Lung (tissue), 17 donors: ENCODE measurements at places on chromosomes 12 and 14. TPM values are rescaled to one million over a fixed set of nuclear protein-coding genes. Genes with fewer than 3 reads are reported as not detected.

HOXC6 gene
- polyA plus RNA-seq, result 0.24 TPM

CIT gene
- polyA plus RNA-seq, result 7.7 TPM

C14orf132 gene
- 9.8 TPM for polyA plus RNA-seq

HOXC10 gene
- not detected for polyA plus RNA-seq

- H3K4me3 ChIP-seq, result no peak overlapping the region
- DNase-seq, result peak; percentile 90
- no peaks in the 10 kb centered on the region for H3K4me1 ChIP-seq
- H3K27me3 ChIP-seq, result no peaks in the 10 kb centered on the region
Measured at GRCh38 chr14:68862954-68863594, 70.2 kb upstream of the ZFP36L1 start.

DNA sequence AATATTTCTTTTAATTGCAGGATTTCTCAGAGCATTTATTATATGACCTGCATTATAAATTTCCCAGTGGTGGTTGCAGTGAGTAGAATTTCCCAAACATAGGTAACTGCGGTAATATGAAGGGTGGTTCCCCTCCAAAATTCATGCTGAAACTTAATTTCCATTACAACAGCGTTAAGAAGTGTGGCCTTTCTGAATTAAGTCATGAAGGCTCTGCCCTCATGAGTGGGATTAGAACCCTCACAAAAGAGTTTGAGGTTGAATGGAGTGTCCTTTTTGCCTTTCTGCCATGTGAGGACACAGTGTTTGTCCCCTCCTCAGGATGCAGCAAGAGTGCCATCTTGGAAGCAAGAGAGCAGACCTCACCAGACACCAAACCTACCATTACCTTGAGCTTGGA lies 233.6 kb downstream of the KTN1 start:
- H3K27ac ChIP-seq, result no peak overlapping the region
- no peak overlapping the region for H3K4me3 ChIP-seq
- H3K4me1 ChIP-seq, result peaks cover 1% of the 10 kb centered on the region

GRCh38 chr12:106942775-106943174 lies 12.9 kb upstream of the TMEM263 start:
- no peaks in the 10 kb centered on the region for H3K4me1 ChIP-seq
- no peaks in the 10 kb centered on the region for H3K27me3 ChIP-seq
- no peaks in the 10 kb centered on the region for H3K36me3 ChIP-seq
- no peak for DNase-seq

INHBC gene
- polyA plus RNA-seq, result 0.02 TPM

DNA sequence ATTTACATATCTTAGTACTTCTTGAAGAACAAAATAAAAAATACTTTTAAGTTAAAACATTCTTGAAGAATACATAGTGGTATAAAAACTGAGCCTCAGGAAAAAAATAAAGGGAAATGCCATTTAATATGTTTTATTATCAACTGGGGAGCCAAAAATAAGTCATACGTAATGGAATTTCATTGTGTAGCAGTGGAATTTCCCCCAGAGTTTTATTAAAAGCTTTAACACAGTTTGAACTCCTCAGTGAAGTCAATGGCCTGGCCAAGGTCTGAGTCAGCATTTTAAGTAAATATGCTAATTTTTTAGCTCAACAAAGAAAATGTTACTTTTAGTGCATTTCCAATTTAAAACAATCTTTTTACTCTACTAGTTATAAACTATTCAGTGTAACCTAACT lies 350.1 kb upstream of the ATP2B1 start:
- peak; percentile 73 for DNase-seq
- no peak overlapping the region for H3K27ac ChIP-seq
- no peaks in the 10 kb centered on the region for H3K27me3 ChIP-seq
- no peaks in the 10 kb centered on the region for H3K4me1 ChIP-seq
- no peak overlapping the region for H3K4me3 ChIP-seq
- no peaks in the 10 kb centered on the region for H3K36me3 ChIP-seq

CLEC12A gene
- polyA plus RNA-seq, result 21.9 TPM

NRIP2 gene
- 0.57 TPM for polyA plus RNA-seq

DNA sequence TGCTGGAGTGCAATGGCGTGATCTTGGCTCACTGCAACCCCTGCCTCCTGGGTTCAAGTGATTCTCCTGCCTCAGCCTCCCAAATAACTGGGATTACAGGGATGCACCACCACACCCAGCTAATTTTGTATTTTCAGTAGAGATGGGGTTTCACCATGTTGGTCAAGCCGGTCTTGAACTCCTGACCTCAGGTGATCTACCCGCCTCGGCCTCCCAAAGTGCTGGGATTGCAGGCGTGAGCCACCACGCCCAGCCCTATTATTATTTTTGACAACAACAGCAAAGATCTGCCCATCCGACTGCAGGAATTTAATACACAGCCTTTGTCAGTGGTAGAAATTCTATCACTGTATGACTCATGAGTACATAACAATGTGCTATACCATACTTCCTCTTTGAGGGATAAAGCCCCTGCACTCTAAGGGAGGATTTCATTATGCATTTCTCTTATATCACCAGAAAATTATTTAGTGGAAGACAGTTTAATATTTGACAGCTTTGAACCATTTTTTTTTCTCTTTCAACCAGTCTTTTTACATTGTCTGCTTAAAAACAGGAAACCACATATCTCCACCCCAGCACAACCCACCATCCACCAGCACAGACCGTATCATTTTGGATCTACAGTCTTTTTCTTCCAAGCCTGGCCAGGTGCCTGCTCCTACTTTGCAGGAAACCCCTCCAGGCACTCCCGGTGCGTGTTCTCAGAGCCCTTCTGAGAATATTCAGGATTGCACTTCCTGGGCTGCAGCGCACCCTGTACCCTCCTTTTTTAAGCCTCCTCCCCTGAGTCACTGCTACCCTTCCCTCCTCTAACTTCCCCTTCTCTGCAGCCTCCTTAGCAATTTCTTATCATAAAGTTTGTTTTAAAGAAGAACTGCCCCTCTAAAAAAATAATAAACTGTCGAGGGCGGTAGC lies 594 bp downstream of the ARHGDIB start:
- peak overlapping the region; percentile 64 for H3K27ac ChIP-seq
- H3K4me3 ChIP-seq, result peak overlapping the region; percentile 17
- DNase-seq, result no peak
- H3K4me1 ChIP-seq, result peaks cover 6% of the 10 kb centered on the region
- no peaks in the 10 kb centered on the region for H3K27me3 ChIP-seq

- no peak overlapping the region for H3K4me3 ChIP-seq
- no peaks in the 10 kb centered on the region for H3K27me3 ChIP-seq
- H3K27ac ChIP-seq, result no peak overlapping the region
- H3K36me3 ChIP-seq, result peaks cover 17% of the 10 kb centered on the region
Measured at GRCh38 chr14:81187832-81188522, 32.8 kb downstream of the GTF2A1 start.

GRCh38 chr12:120257041-120257821 lies 8.3 kb downstream of the PXN start:
- H3K27me3 ChIP-seq, result no peaks in the 10 kb centered on the region
- H3K4me3 ChIP-seq, result no peak overlapping the region
- DNase-seq, result peak; percentile 96
- no peaks in the 10 kb centered on the region for H3K36me3 ChIP-seq

GPR84 gene
- polyA plus RNA-seq, result 0.73 TPM

ARMH4 gene
- 0.47 TPM for polyA plus RNA-seq

GRCh38 chr14:38838049-38838978 lies 264.7 kb downstream of the SEC23A start:
- no peaks in the 10 kb centered on the region for H3K36me3 ChIP-seq
- no peaks in the 10 kb centered on the region for H3K4me1 ChIP-seq
- no peak overlapping the region for H3K4me3 ChIP-seq
- H3K27me3 ChIP-seq, result no peaks in the 10 kb centered on the region
- DNase-seq, result no peak

DNA sequence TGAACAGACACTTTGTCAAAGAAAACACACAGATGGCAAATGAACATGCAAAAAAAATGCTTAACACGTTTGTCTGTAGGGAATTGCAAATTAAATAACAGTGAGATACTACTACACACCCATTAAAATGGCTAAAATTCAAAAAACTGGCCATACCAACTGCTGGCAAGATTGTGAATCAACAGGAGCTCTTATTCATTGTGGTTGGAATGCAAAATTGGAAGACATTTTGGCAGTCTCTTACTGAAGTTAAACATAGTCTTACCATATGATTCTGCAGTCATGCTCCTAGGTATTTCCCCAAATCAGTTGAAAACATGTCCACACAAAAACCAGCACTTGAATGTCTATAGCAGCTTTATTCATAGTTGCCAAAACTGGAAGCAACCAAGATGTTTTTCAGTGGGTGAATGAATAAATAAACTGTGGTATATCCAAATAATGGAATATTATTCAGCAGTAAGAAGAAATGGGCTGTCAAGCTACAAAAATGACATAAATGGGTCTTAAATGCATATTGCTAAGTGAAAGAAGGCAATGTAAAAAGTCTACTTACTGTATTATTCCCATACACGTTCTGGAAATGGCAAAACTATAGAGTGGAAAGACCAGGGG lies 91.4 kb downstream of the PLEKHA5 start:
- no peaks in the 10 kb centered on the region for H3K36me3 ChIP-seq
- H3K27me3 ChIP-seq, result no peaks in the 10 kb centered on the region
- no peak overlapping the region for H3K4me3 ChIP-seq
- no peak overlapping the region for H3K27ac ChIP-seq
- DNase-seq, result no peak

DNA sequence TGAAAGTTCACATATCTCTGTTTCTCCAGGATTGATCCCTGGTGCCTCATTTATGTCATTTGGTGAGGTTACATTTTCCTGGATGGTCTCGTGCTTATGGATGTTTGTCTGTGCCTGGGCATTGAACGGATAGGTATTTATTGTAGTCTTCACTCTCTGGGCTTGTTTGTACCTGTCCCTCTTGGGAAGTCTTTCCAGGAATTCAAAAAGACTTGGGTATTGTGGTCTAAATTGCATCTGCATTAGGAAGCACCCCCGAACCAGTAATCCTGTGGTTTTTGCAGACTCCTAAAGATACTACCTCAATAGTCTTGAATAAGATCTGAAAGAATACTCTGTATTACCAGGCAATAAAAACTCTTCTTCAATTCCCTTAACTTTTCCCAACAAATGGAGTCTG lies 720.8 kb downstream of the SLC6A15 start:
- no peaks in the 10 kb centered on the region for H3K27me3 ChIP-seq
- no peak overlapping the region for H3K27ac ChIP-seq
- H3K4me1 ChIP-seq, result no peaks in the 10 kb centered on the region
- DNase-seq, result no peak

SYNDIG1L gene
- 1.2 TPM for polyA plus RNA-seq

DLGAP5 gene
- 0.37 TPM for polyA plus RNA-seq

DNA sequence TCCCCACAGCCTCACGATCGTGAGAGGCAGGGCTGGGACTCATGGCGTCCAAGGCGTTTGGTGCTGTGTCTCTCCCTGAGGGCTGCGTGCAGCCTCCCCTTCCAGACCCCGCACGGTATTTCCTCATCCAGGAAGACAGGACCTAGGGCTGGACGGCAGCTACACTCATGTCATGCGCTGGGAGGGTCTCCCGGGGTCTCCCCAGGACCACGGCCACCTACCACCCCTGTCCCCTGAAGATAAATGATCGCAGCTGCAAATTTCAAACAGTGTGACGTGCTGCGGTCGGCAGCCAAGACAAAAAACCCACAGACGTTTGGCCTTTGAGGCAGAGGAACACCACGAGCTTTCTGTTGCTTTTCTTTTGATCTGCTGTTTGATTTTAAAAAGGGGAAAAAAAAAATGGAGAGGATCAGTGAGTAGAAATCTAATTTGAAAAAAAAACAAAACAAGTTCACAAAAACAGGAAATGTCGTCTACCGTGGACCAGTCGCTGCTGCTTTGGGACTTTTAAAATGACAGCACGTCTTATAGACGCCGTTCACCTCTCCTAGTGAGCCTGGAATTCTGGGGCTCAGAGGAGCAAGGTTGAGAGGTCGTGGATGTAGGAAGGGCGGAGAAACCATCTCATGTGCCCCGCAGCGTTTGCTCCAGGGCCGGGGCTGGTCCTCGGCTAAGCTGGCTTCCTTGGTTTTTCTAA lies 237.6 kb downstream of the SLC41A2 start:
- peak; percentile 63 for DNase-seq
- H3K27ac ChIP-seq, result peak overlapping the region; percentile 86
- H3K4me1 ChIP-seq, result no peaks in the 10 kb centered on the region
- H3K4me3 ChIP-seq, result peak overlapping the region; percentile 20
- no peaks in the 10 kb centered on the region for H3K36me3 ChIP-seq
- H3K27me3 ChIP-seq, result no peaks in the 10 kb centered on the region

TUNAR gene
- not detected for polyA plus RNA-seq

CD4 gene
- polyA plus RNA-seq, result 20.6 TPM

GRCh38 chr14:102303664-102304063 lies 1.3 kb downstream of the MOK start:
- no peak overlapping the region for H3K4me3 ChIP-seq
- H3K4me1 ChIP-seq, result no peaks in the 10 kb centered on the region
- no peak for DNase-seq

FAM186B gene
- 0.17 TPM for polyA plus RNA-seq

CIROP gene
- not detected for polyA plus RNA-seq

DNA sequence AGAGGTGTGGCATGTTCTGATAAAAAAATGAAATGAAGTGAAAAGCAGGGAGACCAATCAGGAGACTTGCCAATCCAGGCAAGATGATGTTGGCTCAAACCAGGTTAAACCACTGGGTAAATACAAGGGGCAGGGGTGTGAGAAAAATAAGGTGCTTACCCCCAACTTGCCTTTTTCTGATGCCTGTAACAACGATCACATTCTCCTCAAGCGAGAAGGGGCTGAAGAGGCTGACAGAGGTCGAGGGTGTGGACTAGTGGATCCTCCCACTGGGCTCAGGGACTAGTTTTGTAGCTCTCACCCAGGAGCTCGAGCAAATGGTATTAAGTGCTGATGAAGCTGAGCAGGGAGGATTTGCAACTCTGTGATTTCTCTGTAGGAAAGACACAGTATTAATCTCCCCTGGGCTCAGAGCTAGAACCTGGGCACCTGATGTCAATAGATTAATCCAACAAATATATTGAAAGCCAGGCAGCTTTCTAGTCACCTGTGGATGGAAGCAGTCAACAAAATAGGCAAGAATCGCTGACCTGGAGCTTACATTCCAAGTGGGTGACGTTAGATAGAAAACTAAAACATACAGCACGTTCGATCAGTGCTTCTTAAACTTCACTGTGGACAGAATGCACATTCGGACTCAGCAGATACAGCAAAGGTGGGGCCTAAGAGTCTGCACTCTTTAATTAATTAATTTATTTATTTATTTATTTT lies 15.2 kb upstream of the EAPP start:
- H3K27ac ChIP-seq, result peak overlapping the region; percentile 90
- H3K4me1 ChIP-seq, result no peaks in the 10 kb centered on the region
- no peaks in the 10 kb centered on the region for H3K36me3 ChIP-seq
- H3K27me3 ChIP-seq, result no peaks in the 10 kb centered on the region
- peak; percentile 11 for DNase-seq

DNA sequence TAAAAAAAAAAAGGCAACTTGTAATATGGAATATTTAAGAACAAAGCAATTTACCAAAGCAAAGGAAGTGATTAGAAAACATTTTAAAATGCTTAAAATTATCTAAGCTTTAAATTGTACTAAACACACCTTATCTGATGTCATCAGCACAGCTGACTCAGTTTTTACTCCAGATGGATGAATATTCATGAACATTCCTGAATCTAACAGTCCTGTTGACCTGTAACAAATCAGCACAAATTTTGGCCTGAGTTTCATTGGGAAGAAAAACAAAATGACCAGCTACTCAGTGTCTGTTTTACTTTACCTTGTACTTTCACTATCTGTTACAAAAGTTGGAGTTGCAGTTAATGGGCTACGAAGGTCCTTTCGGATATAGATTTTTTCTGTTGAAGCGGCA lies 16.0 kb downstream of the NR2C1 start:
- H3K4me1 ChIP-seq, result peaks cover 3% of the 10 kb centered on the region
- DNase-seq, result no peak
- H3K4me3 ChIP-seq, result no peak overlapping the region
- no peak overlapping the region for H3K27ac ChIP-seq

GRCh38 chr12:21627924-21628323 lies 23.3 kb upstream of the GYS2 start:
- DNase-seq, result no peak
- no peaks in the 10 kb centered on the region for H3K36me3 ChIP-seq
- no peaks in the 10 kb centered on the region for H3K27me3 ChIP-seq
- H3K4me3 ChIP-seq, result no peak overlapping the region
- no peak overlapping the region for H3K27ac ChIP-seq
